ENCODE measurements at places on chromosomes 5 and 9.
A peak's percentile ranks its signal among the peaks of the same experiment; 100 is the strongest.

DNA sequence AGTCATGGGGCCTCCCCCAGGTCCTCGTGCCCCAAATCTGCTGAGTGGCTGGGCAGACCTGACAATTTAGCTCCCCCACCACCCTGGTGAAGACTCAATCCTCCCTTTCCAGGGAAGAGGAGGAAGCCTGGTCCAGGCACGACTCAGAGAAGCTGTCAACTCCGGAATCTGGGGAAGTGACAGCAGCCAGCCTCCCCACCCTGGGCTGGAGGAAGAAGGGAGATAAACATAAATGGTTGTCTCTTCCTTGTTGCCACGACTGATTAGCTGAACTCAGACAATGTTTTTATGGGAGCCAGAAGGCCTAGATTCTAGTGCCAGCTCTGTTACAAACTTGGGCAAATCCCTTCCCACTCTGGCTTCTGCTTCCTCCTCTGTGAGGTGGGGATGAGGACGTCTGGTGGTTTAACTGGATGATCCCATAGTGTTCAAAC, 15.4 kb downstream of the CCDC69 start:
- DNase-seq: no peak

DNA sequence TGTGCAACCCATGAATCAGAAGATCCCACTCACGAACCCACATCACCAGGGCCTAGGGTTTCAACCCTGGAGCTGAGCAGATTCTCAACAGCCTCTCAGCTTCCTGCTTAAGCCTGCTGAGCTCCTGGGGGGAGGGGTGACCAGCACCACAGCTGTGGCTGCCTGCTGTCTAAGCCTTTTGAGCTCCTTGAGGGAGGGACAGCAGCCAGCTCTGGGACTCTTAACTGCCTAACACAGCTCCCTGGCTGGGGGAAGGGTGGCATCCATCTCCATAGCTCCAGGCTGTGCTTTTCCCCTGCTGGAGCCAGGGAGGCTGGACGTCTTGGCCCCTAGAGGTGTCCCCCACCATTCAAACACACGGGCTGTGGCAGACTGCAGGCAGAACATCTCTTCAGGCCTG, 250.3 kb downstream of the DMAC1 start:
- DNase-seq: no peak

GRCh38 chr9:105967797-105968196, 273.5 kb downstream of the TMEM38B start:
- DNase-seq: no peak

DNA sequence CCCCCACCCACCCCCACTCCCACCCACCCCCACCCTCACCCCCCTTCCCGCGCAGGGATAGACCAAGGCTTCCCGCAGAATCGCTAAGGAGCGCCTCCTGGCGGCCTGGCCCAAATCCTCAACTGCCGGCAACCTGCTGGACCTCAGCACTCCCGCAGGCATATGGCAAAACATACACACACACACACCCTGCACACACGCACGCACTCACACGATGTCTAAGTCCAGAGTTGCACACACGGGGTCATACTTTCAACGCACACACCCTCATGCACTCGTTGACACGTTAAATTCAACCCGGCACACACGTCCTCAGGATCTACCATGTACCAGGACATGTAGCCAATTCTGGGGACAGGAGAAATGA, 1.7 kb downstream of the CPLX2 start:
- DNase-seq: no peak

GRCh38 chr9:94867281-94867841, 140.9 kb downstream of the AOPEP start:
- peak; percentile 59 for DNase-seq

DNA sequence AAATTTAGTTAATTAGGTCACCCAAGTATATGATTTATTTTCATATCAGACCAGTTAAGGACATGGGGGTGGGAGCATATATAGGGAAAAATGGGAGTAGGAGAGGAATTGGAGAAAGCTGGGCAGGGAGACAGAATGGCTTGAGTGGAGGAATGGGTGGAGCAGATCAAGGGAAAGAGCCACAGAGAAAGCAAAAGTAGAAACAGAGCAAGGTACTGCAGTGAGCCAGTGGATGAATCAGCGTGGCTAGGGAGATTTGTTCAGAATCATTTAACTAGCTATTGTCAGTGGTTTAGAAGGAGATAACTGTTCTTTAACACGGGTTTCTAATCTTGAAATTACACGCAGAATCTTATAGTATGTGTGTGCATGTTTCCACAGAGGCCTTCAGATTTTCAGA, 37.4 kb downstream of the SNX24 start:
- DNase-seq: no peak

- no peak for DNase-seq
These were observed 93.9 kb downstream of the GRIA1 start for GRCh38 chr5:153584126-153584959.

DNA sequence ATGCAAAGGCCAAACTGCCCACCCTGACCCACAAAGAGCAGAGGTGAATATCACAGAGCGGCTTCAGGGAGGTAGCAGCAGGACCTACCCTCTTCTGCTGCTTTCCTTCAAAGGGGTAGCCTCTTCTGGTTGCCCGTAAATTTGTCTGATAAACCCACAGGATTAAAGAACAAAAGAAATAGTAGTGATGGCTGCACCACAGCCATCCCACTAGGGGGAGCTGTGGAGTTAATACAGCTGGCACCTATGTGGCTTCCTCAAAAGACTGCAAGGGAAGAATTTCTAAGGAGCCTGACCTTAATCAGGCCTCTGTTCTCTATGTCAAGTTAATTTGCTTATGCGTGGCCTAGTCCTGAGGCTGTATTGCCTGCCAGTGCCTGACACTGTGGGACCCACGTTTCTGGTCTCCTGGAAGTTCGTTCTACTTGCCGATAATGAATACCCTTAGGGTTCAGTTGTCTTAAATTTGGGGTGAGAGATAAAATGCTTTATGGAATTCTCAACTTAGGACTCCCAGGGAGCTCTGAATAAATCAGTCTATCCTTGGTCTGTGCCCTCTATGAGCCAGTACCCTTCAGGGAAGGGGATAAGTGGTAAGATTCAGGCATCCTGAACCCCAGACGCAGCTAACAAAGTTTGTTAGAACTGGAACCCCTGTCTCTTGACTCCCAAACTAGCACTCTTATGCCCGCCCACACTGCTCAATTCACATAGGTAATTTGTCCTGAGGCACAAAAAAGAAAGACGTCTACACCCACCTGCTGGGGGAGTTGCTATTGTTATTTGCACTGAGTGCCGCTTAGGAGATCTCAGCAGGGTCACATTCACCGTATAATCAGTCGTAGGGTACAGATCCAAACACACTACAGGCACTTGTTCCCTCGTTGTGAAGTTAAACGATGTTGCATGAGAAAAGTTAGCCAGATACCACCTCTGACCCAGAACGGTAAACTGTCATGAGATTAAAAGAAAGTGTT, 77.1 kb downstream of the SUSD1 start:
- DNase-seq: peak; percentile 60

- no peak for DNase-seq
These were observed 91.2 kb upstream of the PAM start for GRCh38 chr5:102663749-102664530.

- DNase-seq: no peak
These were observed 70.0 kb upstream of the IL17B start for GRCh38 chr5:149448831-149449714.

DNA sequence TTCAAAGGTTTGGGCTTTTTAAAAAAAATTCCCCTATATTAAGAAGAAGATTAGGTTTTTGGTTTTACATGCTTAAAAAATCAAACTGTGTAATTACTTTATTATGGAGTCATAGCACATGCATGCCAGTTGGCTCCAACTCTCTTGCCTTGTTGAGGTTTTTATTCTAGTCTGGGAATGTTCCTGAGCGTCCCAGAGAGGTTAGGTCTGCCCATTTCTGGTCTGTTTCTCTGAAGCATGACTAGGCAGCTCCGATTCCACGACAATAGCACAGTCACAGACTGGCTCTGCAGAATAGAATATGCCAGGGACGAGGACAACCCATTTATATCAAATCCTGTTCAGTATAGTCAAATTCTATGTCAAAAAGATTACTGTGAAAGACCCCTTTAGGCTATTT, 217.0 kb downstream of the PCSK5 start:
- DNase-seq: no peak

DNA sequence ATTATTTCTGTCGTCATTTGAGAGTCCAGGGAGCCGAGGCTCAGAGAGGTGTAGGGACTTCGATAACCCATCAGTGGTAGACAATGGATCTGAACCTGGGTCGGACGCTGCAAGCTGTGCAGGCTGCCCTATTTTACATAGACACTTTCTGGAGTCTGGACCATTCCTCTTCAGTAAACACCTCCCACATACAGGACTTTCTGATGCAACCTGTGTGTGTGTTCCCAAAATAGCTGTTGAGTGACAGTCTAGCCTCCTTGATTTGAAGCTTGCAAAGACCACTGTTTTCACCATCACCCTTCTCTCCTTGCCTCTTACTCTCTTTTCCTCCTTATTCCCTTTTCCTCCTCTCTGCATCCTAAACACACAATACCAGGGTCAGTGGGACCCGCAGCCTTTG, 30.7 kb downstream of the CFAP77 start:
- DNase-seq: no peak

DNA sequence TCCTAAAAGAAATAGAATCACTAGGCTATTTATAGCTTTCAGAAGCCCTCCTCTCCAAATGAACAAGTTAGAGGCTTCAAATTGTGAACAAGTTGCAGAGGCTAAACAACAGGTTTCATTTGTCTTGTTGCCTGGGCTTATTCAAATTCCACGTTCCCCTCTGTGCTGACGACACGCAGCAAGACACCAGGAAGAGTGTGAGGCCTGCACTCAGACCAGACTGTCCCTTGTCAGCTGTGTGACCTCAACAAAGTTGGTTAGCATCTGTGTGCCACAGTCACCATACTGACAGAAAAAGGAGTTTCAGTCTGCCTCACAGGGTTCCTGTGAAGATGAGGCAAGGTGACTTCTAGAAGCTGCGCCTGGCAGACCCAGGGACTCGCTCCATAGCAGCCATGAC, 22.1 kb upstream of the GABBR2 start:
- DNase-seq: no peak

GRCh38 chr5:1658665-1659064, 134.9 kb upstream of the LPCAT1 start:
- no peak for DNase-seq

- no peak for DNase-seq
These were observed 34.1 kb upstream of the NR4A3 start for GRCh38 chr9:99787556-99787955.

GRCh38 chr9:102178811-102179210, 440.4 kb upstream of the GRIN3A start:
- DNase-seq: no peak

GRCh38 chr9:99255651-99256050, 33.6 kb downstream of the SEC61B start:
- no peak for DNase-seq

DNA sequence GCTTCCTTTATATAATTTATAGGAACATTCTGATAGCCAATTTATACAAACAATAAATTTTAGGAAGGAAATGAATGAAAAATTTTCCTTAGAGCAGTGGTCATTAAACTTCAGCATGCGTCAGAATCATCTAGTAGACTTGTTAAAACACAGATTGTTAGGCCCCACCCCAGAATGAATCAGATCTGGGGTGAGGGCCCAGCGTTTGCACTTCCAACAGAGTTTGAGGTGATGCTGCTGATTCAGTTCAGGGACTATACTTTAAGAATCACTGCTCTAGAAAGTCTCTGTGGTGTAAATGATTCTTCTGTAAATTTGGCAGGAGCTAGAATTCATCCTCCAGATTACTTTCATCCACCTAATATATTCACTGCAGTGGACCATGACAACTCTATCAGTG, 80.4 kb downstream of the SLC12A2 start:
- DNase-seq: no peak

DNA sequence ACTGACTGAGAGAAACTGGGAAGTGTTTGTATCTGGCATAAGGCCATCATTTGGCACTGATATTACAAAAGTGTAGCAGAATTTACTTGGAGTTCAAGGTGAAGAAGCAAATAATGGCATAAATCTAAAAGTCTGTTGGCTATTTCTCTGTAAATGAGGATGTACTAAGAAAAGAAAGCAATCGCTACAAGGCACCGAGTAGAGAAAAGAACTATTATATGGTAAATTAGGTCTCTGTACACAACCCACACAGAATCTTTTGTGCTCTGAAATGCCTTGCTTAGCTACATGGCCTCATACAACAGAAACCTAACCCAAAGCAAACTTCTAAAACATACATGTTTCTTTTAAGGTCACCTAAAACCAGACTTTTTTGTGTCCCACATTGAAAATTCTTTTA, 290.1 kb upstream of the WWC1 start:
- DNase-seq: no peak

- peak; percentile 38 for DNase-seq
These were observed 524.3 kb downstream of the PSAT1 start for GRCh38 chr9:78821126-78821822.

GRCh38 chr5:59874675-59875074, 18.9 kb downstream of the PDE4D start:
- no peak for DNase-seq

DNA sequence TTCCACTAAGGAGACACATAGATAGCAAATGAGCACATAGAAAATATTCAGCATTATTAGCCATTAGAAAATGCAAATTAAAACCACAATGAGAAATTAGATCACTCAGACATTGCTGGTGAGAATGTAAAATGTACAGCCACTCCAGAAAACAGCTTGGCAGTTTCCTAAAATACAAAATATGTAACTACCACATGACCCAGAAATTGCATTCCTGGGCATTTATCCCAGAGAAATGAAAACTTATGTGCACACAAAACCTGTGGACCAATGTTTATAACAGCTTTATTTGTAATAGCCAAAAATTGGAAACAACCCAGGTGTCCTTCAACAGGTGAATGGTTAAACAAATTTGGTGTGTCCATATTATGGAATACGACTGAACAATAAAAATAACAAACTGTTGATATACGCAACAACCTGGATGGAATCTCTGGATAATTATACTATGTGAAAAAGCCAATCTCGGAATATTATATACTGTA, 34.8 kb upstream of the SHC3 start:
- DNase-seq: no peak

DNA sequence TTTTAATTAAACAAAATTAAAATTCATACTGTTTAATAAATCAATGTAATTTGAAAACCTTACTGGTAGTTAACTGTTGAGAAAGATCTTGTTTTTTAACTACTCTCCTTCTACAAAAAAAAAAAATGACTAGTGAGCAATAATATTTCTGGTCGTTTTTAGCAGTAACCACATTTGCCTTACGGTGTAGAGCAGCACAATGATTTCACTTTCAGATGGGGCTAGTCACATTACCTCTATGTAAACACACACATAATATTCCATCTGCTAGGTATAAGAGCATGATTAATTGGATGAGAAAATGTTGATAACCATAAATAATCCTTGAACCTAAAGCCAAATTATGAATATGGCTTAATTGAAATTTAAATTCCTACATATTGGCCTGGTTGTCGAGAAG, 198.1 kb downstream of the CHSY3 start:
- DNase-seq: no peak
